Fibroblast of the conjunctiva (primary cell): ENCODE measurements at places on chromosomes 11 and 22.

DNA sequence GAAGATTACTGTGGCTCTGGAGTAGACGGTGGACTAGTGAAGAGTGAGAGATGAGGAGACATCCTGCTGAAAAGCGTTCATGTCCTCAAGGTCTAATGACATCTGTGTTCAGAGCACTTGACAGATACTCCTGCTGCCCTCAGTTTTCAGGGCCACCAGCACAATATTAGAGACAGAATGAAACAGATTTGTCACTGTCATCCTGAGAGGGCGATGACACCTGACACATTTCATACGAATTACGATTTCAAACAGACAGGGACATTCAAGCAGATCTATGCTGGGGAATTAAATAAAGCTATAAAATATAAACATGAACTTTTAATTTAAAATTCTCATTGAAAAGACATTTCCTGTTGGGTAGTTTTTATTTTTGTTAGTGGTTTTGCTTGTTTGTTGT, 29.1 kb downstream of the SVIP start:
- no peak for DNase-seq

DNA sequence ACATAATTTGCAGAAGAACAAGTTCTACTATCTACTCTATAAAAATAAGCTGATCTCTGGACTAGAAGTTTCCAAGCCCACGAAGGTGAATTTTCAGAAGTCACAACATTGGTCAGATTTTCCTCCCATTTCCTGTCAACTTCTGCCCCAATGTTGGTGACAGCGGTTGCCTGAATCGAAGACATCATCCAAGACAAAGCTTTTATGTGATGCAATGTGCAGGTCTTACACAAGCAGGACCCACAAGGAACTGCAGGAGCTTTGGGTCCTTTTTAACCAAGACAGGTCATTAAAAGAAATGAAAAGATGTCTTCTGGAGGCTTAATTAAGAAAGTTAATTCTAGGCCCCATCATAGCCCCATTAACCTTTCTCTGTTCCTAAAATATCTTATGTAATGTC, 125.6 kb upstream of the BLID start:
- no peak for DNase-seq

DNA sequence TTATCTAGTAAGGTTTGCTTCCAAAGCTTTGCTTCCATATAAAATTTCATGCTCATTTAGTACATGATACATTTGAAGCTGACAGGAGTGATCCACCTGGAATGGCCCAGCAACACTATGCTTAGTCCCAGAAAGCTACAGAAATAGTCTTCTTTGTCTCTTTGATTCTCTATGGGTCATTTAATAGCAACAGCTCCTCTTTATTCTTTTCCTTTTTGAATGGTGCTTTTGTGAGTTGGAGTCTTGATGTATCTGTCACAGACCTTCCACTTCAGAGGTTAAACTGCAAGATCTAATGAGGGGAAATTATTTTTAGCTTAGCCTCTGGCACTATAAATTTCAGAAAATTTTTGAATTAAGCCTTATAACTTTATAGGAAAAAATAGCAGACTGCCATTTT, 509.5 kb downstream of the KCNA4 start:
- DNase-seq = no peak

DNA sequence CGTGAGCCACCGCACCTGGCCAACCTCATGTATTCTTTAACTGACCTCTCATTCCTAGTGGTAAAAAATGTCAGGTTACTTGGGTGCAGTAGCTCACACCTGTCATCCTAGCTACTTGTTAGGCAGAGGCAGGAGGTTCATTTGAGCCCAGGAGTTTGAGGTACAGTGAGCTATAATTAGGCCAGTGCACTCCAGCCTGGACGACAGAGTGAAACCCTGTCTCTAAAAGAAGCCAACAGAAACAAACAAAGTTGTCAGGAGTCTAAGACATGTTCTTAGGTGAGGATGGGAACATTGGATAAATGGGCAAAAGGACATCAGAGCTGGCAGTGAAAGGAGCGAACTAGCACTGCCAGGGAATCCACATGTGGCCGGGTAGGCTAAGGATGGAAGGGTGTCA, 18.1 kb downstream of the MADD start:
- DNase-seq = no peak

- no peak for DNase-seq
Measured at GRCh38 chr22:48179571-48180546, 1417.4 kb downstream of the TBC1D22A start.

GRCh38 chr11:101617735-101618332, 34.0 kb upstream of the TRPC6 start:
- no peak for DNase-seq
